ENCODE measurements at places on chromosomes 16 and 17.

DNA sequence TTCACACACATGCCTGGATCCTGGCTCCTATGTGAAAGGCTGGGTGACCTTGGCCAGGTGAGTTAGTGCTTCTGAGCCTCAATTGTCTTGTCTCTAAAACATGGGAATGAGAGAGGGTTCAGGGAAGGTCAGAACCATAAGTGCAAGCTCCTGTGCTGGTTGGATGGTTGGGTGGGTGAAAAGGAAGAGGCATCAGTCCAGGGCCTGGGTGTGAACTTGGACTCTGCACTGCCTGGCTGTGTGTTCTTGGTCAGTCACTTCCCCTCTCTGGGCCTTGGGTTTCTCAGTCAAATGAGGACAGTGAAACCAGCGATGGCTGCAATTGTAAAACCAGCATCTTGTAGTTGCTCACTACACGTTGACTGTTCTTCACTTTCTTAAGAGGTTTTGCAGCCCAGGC is 643 bp upstream of the KCNG4 start:
- DNase-seq: no peak

- DNase-seq: no peak
These were observed 10.6 kb downstream of the ADCY7 start for GRCh38 chr16:50276801-50277555.

DNA sequence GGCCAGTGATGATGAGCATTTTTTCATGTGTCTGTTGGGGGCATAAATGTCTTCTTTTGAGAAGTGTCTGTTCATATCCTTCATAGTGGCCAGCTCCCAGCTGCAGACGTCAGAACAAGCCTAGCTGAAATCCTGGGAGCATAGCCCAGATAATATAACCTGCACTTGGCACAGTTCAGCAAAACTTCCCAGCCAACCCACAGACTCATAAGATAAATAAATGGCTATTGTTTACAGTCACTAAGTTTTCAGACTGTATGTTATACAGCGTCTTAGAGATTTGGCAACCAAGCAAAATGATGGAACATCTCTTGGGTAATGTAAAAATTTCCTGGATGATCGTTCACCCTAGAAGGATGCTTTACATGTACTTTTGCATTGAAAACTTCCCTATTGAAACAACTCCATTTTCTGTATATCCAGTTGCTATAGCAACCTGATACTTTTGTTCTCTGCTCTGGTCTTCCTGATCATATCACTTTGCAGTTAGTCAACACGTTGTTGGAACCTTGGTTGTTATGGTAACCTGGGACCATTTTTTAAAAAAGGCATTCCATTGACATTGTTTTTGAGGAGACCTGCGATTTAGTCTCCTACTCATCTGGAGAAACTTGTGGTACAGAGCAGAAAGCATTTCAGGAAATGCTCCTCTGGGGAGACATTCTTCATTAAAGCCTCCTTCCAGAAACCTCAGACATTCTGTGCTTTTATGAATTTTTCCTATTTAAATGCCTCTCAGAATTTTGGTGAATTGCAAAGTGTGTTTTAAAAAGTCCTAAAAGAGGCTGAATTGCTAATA is 378.7 kb downstream of the HS3ST4 start:
- no peak for DNase-seq

GRCh38 chr16:86480444-86480843 is 29.9 kb upstream of the FOXF1 start:
- DNase-seq: no peak

GRCh38 chr16:89572073-89572484 is 3.5 kb upstream of the CPNE7 start:
- DNase-seq: no peak

- no peak for DNase-seq
These were observed 2.2 kb upstream of the ALOX15 start for GRCh38 chr17:4643676-4644075.

- no peak for DNase-seq
These were observed 146.2 kb downstream of the CDH13 start for GRCh38 chr16:82773018-82773417.

GRCh38 chr16:88059701-88060386 is 108.6 kb downstream of the BANP start:
- no peak for DNase-seq

- no peak for DNase-seq
These were observed 8.2 kb upstream of the ATP2C2 start for GRCh38 chr16:84360170-84360569.

DNA sequence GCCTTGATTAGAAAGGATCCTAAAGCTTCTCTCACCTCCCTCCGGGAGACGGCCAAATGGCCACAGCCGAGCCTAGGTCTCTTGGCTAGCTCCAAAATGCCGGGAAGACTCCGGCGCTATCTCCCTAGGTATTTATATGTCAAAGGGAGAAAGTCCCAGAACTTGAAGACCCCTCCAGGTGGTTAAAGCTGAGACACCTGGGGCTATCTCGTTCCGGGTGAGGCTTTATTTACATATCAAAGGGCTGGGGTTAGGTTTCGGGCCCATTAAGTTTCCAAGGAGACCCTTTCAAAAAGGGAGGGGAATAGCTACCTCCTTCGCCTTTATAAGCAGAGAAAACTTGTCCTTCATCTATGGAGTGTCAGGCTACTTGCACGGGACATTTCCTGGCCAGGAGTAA is 70.9 kb upstream of the KIFC3 start:
- no peak for DNase-seq

GRCh38 chr17:50547736-50548083 is 736 bp downstream of the SPATA20 start:
- no peak for DNase-seq

- DNase-seq: no peak
These were observed 23.9 kb upstream of the CLEC18A start for GRCh38 chr16:69927056-69927757.

GRCh38 chr16:86566966-86567700 is 504 bp downstream of the FOXC2 start:
- DNase-seq: no peak

DNA sequence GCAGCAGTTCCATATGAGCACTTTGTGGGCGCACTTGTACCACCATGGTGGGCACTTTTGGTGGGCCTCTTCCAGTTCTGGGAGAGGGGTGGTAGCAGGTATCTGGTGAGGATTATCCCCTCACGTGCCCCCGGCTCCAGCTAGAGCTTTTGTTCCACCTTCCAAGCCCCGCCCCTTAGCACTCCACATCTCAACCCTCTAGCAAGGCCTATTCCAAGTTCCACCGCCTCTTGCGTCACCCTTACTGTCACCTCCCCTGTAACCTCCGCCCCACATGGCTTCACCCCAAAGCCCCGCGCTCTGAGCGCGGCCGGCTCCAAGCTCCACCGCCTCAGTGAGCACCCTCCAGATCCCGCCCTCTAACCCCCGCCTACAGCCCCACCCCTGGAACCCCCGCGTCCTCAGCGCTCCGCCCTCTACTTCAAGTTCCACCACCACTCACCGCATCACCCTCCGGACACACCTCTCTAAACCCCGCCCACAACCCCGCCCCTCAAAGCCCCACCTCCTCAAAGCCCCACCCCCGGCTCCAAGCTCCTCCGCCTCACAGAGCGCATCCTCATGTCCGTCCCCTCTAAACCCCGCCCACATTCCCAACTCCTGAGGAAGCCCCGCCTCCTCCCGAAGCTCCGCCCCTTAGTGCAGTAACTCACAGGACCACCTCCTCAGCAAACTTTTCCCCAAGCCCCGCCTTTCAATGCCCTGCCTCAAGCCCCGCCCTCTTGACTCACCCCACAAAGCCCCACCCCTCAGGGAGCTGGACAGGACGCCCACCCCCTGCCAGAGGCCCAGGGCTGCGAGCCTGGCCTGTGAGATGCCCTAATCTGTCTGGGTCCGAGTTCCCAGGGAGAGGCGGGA is 11.1 kb downstream of the SCN4A start:
- peak; percentile 38 for DNase-seq

DNA sequence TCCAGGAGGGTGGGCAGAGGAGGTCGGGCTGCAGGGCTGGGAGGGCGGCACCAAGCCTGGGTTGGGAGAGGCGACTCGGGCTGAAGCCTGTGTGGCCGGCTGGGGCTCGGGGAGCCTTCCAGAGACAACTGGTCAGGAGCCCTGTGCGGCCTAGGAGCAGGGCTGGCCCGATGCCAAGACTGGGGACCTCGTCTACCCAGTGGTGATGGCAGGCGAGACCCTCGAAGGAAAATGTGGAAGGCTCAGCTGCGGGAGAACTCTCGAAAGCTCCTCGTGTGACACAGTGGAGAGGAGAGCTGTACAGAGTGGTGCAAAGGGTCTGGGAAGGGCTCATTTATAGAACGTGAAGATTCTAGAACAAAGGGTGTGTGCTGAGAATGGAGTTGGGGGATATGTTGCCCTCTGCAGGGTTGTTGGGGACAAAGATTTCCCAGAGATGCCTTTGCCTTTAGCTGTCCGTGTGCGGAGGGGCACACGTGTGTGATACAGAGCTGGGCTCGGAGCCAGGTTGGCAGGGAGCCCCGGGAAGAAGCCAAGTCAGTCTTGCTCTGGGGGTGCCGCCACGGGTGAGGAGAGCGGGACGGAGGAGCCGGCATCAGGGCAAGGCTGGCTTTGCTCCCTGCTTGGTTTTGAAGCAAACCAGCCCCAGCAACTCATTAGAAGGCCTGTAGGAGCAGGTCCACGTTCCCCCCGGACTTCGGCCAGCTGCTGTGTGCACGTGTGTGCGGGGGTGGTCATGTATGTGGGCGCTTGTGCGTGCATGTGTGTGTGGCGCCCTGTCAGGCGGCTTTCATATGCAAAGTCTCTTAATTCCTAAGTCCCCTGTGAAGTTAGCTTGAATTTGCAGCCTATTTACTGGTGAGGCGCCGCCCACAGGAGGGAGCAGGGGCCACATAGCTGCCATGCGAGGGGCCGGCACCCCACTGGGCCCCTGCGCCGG is 132.4 kb upstream of the CHMP6 start:
- DNase-seq: no peak

DNA sequence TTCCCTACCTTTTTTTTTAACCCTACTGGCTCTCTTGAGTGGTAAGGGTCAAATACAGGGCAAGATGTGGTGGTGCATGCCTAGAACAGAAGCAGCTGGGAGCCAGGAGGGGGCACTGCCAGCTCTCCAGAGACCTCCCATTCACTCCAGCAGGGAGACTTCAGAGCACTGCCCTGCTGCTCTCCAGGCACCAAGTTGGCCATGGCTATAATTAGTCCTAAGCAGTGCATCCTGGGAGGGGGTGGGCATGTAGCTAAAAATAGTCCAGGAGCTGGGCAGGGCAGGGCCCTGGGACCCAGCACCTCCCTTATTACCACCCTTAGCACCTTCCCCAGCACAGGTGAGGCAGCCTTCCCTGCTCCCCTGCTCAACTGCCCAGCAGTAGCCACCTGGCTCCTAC is 3.5 kb downstream of the CORO6 start:
- DNase-seq: no peak

GRCh38 chr16:73483934-73484711 is 436.2 kb upstream of the ZFHX3 start:
- DNase-seq: no peak

- DNase-seq: no peak
These were observed 439.2 kb upstream of the ERCC4 start for GRCh38 chr16:13480801-13481200.

GRCh38 chr17:55903028-55903690 is 152.3 kb downstream of the PCTP start:
- DNase-seq: no peak

- no peak for DNase-seq
These were observed 31.1 kb downstream of the CRLF3 start for GRCh38 chr17:30793282-30793977.

- DNase-seq: no peak
These were observed 31.9 kb upstream of the CBX4 start for GRCh38 chr17:79871131-79871530.

DNA sequence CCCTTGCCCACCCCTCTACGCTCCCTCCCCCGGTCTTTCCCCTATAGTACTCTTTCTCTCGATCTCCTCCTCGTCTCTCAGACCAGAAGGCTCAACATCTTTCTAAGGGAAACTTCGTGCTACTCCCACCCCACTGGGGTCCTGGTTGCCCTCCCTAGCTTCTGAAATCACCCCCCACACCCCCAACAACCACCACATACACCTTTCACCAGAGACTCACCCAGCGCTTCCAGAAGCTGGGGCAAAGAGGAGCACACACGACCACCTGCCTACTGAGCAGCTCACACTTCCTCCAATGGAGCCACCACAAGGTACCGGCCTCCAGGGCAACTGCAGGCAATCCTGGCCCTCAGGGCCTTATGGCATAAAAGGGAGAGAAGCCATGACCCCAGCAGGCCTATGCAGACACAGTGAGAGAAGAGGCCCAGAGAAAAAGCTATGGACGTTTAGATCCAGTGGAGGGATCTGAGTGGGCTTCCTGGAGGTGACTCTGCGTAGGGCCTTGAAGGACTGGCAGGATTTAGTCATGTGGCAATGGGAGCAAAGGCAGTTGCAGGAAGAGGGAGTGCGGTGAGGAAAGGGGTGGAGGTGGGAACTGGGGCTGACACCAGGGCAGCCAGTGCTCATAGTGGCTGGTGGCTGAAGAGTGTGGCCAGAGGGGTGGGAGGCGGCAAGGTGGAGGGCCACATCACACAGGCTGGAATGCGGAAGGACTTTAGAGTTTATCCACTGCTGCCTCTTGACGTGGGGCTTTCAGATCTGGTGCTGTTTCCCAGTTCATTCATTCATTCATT is 12.1 kb upstream of the TMEM92 start:
- no peak for DNase-seq

DNA sequence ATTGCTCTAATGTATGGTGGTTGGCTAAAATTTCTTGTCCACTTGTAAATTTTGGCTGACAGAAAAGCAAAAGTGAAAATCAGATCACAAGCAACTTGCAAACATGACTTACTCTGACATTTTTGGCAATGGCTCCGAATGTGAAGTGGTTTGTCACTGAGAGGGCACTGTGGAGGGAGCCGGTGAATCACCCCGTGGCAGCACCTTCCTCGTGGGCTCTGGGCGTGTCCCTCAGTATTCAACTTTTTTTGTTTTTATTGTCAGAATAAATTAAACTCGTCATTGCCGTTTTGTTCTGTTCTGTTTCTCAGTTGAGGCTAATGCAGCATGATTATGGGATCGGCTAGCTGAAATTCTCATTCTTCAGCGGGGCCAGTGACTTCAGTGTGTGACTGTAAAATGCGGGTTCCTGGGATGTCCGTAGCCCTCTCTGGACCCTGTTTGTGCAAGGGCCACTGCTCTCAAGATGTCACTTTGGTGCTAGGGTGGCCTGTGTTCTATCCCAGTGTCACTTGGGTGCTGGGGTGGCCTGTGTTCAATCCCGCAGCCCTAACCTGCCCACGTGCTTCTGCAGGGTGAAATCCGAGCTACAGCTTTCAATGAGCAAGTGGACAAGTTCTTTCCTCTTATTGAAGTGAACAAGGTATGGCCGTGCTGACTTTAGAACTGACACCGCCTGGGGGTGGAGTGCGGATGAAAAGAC is 48.8 kb downstream of the RPA1 start:
- DNase-seq: no peak

- no peak for DNase-seq
These were observed 60.9 kb downstream of the MGAT5B start for GRCh38 chr17:76929148-76929547.

GRCh38 chr17:45397796-45398195 is 34.9 kb downstream of the ARHGAP27 start:
- no peak for DNase-seq

- DNase-seq: no peak
These were observed 1.5 kb downstream of the KRTAP16-1 start for GRCh38 chr17:41307647-41308046.

DNA sequence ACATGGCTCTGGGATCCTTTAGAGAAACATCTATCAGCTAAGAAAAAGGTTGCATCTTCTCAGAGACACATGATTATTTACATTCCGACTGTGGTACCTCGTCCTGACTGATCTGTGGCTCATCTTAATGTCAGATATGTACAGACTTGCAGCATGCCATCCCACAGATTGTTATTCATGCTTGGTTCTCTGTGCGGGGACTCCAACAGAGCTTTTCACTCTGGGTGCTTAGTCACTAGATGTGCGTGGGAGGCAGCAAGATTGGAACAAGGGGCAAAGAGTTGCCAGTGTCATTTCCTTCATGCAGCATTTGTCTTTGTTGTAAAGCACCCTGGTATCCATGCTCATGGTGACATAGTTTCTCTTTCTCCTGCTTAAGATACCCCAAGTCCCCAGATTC is 179.1 kb upstream of the CACNG5 start:
- no peak for DNase-seq
